ENCODE measurements at places on chromosomes 3 and 15.

DNA sequence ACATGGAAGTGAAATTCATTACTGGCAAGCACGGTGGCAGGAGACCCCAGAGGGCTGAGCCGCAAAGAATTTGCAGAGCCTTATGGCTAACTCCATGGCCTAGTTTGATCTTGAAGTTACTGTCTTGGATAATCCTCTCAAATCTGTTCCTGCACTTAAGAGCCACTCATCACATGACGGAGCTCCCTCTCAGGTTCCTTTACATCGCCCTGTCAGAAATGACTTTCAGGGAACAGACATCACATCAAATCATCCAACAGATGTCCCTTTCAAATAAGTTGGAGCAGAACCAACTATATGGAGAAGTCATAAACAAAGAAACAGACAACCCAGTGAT, 328.8 kb upstream of the THBS1 start:
- no peak for DNase-seq

- no peak for DNase-seq
These were observed 557.3 kb downstream of the FGF12 start for GRCh38 chr3:192170031-192170430.

DNA sequence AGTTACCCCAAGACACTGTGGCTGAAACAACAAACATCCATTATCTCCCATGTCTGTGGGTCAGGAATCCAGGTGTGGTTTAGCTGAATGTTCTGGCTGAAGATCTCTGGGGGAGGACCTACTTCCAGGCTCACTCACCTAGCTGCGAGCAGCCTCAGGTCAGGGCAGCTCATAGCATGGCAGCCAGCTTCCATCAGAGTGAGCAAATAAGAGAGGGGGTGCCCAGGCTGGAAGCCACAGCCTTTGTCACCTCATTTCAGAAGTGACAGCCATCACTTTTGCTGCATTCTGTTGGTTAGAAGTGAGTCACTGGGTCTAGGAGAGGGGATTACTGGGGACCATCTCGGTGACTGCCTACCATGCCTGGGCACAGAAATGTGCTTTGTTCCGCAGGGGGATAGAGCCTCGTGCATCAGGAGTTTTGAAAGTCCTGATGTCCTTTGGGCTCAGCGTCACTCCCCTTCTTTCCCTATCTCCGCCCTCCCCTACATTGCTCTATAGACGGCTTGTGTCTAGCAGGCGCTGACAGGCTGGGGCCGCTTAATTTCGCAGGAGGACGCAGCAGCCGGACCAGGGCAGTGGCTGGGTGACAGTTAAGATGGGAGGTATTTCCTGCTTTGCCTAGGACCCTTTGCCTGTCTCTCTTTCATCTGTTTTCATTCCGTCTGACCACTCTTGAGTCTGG, 25.4 kb downstream of the TGM4 start:
- DNase-seq, result peak; percentile 30

DNA sequence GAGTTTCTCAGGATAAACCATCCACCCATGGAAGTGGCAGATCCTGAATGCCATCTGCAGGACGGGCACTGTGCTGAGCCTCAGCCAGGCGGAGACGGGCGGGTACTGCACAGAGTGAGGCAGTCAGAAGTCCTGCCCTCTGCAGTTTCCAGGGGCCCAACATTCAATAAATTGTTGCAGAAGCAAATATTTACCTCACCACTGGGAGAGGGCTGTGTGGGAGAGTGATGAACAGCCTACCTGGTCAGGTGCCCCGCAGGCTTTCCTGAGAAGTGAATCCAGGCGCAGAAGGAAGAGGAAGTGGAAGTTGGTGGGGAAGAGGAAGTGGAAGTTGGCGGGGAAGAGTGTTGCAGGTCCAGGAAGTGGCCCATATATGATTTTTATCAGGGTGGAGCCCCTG, 100.8 kb downstream of the SLCO3A1 start:
- no peak for DNase-seq

DNA sequence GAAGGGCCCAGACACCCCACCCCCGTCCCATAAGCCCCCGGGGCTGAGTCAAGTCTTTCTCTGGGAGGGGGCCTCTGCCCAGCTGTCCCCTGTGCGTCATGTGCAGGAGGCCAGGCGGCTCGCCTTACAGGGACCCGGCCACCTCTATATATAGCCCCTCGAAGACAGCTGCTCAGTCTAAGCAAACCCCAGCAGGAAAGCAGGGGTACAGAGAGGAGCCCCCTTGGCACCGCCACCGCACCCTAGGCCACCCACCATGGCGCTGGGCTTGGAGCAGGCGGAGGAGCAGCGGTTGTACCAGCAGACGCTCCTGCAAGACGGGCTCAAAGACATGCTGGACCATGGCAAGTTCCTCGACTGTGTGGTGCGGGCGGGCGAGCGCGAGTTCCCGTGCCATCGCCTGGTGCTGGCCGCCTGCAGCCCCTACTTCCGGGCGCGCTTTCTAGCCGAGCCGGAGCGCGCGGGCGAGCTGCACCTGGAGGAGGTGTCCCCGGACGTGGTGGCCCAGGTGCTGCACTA, at the start of gene KLHL40:
Gene KLHL40, plus strand, starts transcription at position 175 of the 519 bp plus-strand sequence. Its CDS starts 82 bp downstream, at position 257.
- no peak for DNase-seq

DNA sequence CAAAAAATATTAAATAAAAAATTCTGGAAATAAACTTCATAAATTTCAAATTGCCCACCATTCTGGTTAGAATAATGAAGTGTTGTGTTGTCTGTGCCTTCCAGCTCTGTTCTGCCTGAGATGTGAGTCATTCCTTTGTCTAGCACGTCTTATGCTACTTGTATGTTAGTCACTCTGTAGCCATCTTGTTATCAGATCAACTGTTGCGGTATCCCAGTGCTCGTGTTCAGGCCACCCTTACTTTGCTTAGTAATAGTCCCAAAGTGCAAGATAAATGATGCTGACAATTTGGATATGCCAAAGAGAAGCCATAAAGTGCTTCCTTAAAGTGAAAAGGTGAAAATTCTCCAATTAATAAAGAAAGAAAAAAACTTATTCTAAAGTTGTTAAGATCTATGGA, 527.5 kb downstream of the NAALADL2 start:
- no peak for DNase-seq

- DNase-seq, result no peak
These were observed 117.0 kb downstream of the FILIP1L start for GRCh38 chr3:99997293-99997692.

DNA sequence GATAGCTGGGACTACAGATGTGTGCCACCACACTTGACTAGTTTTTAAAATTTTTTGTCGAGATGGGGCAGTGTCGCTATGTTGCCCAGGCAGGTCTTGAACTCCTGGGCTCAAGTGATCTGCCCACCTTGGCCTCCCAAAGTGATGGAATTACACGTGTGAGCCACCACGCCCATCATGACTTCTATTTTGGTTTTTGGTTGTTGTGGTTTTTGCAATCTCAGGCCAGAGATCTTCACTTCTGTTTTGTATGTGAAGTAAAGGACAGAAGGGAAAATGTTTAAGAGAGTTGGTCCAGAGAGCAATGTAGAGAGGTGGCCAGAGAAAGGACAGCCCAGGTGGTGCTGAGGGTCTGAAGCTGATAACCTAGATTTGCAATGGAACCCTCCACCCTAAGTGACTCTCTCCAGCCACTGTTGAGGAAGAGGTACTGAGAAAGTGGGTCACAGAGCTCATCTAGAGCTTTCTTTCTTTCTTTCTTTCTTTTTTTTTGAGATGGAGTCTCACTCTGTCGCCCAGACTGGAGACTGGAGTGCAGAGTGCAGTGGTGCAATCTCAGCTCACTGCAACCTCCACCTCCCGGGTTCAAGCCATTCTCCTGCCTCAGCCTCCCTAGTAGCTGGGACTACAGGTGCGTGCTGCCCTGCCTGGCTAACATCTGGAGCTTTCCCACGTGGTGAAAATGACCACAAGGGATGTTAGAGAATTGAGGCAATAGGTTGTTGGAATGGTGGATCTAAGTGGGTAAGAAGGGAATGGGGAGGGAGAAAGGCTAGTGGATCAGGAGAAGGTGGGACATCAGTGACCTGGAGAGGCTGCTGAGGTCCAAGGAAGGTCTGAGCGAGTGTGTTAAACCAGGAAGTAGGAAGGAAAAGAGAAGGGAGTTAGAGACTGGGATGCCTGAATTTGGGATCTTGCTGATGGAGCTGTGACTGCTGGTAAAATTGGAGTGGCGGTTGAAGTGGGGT, 22.4 kb upstream of the SEMA4B start:
- no peak for DNase-seq

DNA sequence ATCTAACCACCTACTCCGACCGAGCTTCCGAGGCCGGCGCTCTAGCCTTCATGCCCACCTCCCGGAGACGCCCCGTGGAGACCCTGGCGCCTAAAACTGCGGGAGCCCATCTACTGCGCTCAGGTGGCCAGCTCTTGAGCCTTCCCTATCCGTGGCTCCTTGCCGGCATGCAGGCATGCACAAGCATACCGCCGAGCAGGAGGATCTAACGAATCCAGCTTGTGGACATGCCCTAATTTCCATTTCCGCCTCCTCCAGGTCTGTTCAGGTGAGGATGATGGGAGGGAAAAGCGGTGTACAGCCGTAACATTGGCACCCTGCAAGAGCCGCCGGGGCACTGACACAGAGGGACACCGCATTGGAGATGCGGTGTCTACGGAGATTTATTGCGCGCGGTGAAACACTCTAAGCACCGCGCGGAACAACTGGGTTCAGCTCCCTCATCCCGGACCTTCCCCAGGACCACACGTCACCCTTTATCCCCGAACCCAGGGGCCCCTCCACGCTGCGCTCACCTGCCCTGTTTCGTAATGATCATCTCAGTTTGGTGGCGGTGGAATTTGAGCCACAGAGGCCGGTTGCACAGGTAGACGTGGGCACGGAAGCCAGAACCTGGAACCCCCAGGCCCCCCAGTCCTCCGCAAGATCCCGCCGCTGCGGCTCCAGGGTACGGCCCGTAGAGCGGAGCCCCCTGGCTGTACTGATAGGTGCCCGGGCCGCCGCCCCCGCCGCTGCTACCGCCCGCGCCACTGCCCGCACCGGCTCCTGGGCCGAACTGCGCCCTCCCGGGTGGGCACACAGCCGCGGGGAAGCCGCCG, 1.0 kb downstream of the EOMES start:
- DNase-seq, result no peak

GRCh38 chr3:185225523-185225922, 28.3 kb downstream of the EHHADH start:
- DNase-seq, result no peak

DNA sequence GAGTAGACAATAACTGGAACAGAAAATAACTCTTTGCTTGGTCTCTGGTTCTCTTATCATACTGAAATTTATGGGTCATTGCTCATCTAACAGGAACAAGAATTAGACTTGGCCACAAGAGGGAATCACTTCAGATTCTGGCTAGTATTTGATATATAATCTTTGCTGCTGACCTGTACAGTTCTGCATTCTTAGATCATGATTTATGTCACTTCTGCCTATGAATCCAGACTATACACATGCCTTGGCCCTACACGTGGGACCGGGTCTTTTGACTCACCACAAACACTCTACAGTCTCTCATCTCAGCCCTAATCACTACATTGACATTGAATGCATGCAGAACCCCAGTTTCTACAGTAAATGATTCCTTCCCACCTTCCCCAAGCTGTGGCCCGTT, 162.5 kb upstream of the SOX2 start:
- no peak for DNase-seq

DNA sequence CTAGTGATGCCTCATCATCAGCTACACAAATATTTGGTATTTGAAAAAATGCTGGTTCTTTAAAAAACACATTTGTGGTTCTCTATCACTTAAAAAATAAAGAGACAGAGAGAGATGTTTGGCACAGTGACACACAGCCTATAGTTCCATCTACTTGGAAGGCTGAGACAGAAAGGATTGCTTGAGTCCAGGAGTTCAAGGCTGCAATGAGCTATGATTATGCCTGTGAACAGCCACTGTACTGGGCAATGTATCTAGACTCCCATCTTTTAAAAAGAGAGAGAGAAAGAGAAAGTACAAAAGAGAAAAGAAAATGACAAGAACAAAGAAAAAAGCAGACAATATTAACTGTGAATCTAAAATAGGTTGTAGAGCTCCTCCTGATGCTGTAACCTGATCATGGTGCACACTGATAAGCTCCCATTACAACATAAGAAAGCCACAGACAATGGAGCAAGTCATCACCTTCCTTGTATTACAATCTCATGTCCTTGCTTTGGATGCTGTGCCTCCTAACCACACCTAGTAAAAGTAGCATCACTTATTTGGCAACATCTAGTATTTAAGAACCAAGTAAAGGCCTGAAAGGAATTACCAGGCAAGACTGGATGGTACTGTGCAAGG, 31.7 kb upstream of the MAP4 start:
- DNase-seq, result no peak

GRCh38 chr3:119899192-119899511, 117.3 kb downstream of the NR1I2 start:
- no peak for DNase-seq

GRCh38 chr3:108448593-108448992, 61.8 kb downstream of the MYH15 start:
- no peak for DNase-seq

GRCh38 chr15:71051539-71051938, 63.7 kb upstream of the THSD4 start:
- DNase-seq, result no peak

GRCh38 chr3:43759297-43759782, 68.6 kb downstream of the ABHD5 start:
- no peak for DNase-seq

DNA sequence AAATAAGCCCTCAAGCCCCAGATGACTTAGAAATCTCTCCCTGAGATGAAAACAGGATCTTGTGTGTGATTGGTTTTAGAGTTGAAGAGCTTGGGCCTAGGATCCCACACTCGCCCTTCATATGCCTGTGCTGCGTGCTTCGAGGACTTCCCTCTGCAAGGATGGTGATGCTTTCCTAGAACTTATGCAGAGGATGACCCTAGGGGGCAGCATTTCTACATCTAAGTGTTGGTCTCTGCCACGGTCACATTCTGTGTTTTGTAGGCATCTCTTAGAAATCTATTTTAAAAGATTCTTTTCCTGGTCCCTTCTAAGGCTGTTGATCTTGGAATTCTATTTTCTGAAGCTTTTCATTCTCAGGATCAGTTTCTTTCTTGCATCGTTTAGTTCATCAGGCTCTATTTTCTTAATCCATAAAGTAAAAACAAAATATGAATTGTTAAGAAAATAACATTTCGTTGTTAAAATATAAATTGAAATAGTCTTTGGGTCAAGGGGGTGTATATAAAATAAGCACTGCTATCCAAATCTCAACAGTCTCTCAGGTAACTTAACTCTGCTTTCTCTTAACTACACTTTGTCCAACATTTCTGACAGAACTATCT, 45.7 kb downstream of the WDR76 start:
- DNase-seq, result peak; percentile 50

GRCh38 chr3:127744875-127745274, 72.1 kb downstream of the ABTB1 start:
- no peak for DNase-seq

DNA sequence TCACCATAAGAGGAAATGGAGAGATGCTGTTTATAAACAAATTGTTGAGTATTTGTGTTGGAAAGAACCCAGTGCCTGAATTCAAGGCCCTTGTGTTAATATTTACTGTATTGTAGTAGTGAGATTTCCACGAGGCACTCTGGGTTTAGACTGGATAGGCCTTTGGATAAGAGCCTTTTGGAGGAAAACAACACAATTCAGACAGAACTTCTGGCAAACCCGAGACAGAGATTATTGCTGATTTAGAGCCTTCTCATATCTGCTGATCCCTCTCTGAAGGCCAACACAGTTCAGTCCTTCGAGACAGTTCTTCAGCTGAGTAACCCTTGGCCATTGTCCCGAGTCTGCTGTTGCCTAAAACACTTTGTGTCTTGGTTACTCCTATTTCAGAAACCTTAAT, 55.7 kb downstream of the LMCD1 start:
- no peak for DNase-seq

- no peak for DNase-seq
These were observed 440.9 kb downstream of the RBMS3 start for GRCh38 chr3:29721789-29722188.

Data from neural crest cell (in vitro differentiated cells).